ENCODE measurements at places on chromosomes 12 and 14.
A peak's percentile ranks its signal among the peaks of the same experiment; 100 is the strongest.

GRCh38 chr12:62625228-62625627 lies 158.6 kb downstream of the MON2 start:
- no peaks in the 10 kb centered on the region for H3K36me3 ChIP-seq
- no peak for DNase-seq
- H3K27ac ChIP-seq: no peak overlapping the region
- peaks cover 7% of the 10 kb centered on the region for H3K27me3 ChIP-seq
- no peak overlapping the region for H3K4me3 ChIP-seq
- H3K4me1 ChIP-seq: no peaks in the 10 kb centered on the region

GRCh38 chr12:101475751-101476305 lies 692 bp downstream of the SPIC start:
- H3K4me1 ChIP-seq: no peaks in the 10 kb centered on the region
- no peak overlapping the region for H3K27ac ChIP-seq
- no peaks in the 10 kb centered on the region for H3K36me3 ChIP-seq
- no peak for DNase-seq
- no peaks in the 10 kb centered on the region for H3K27me3 ChIP-seq

- H3K4me3 ChIP-seq: no peak overlapping the region
- H3K27me3 ChIP-seq: no peaks in the 10 kb centered on the region
- H3K27ac ChIP-seq: no peak overlapping the region
- H3K36me3 ChIP-seq: no peaks in the 10 kb centered on the region
Observed at GRCh38 chr14:32779840-32780239, 158.8 kb upstream of the NPAS3 start.

- H3K27ac ChIP-seq: no peak overlapping the region
- peaks cover 2% of the 10 kb centered on the region for H3K27me3 ChIP-seq
- no peaks in the 10 kb centered on the region for H3K36me3 ChIP-seq
- no peak overlapping the region for H3K4me3 ChIP-seq
- no peak for DNase-seq
Observed at GRCh38 chr12:105967038-105967776, 171.5 kb downstream of the NUAK1 start.

DNA sequence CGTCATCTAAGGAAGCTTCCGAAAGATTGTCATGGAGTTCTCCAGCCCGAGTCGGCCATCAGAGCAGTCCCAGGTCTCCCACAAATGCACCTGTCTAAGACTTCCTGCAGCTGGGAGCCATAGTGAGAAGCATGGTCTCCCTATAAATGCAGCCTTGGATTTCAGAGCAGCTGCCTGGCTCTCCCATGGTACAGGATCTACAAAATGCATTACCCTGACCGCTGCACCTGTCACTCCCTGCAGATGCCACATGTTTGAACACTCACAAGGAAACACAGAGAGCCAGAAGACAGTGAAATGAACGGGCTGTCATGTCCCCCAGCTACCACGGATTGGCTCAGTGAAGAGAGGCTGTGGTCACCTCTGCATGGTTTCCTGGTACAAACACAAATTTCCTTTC lies 702.7 kb downstream of the MED13L start:
- no peak overlapping the region for H3K4me3 ChIP-seq
- no peak overlapping the region for H3K27ac ChIP-seq
- no peak for DNase-seq
- no peaks in the 10 kb centered on the region for H3K36me3 ChIP-seq

GRCh38 chr12:121536899-121537813 lies 43.7 kb downstream of the KDM2B start:
- peaks cover 4% of the 10 kb centered on the region for H3K4me1 ChIP-seq
- no peaks in the 10 kb centered on the region for H3K36me3 ChIP-seq
- peak; percentile 19 for DNase-seq
- peak overlapping the region; percentile 94 for H3K27ac ChIP-seq
- no peaks in the 10 kb centered on the region for H3K27me3 ChIP-seq

GRCh38 chr12:93500667-93501066 lies 33.4 kb downstream of the MRPL42 start:
- no peak overlapping the region for H3K4me3 ChIP-seq
- H3K27ac ChIP-seq: no peak overlapping the region
- no peaks in the 10 kb centered on the region for H3K36me3 ChIP-seq
- no peaks in the 10 kb centered on the region for H3K27me3 ChIP-seq
- H3K4me1 ChIP-seq: no peaks in the 10 kb centered on the region

DNA sequence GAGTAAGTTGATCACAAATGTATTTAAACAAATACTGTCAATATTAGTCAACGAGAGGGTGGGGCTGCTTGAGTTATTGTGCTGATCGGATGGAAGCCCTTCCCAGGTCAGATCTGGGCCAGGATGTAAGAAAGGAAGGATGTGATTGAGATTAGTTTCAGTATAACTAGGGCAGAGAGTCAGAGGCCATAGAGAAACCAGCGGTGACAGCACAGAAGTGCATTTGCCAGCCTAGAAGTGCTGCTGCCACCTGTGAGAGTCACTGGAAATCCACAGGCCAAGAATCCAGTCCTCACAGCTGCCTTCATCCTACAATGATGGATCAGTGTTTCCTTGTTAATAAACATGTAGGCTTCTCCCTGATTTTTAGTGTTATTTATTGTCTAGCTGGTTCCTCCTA lies 9.8 kb upstream of the FERMT2 start:
- no peak overlapping the region for H3K27ac ChIP-seq
- no peak overlapping the region for H3K4me3 ChIP-seq
- no peaks in the 10 kb centered on the region for H3K4me1 ChIP-seq
- DNase-seq: no peak
- H3K36me3 ChIP-seq: no peaks in the 10 kb centered on the region
- H3K27me3 ChIP-seq: no peaks in the 10 kb centered on the region

- no peak overlapping the region for H3K4me3 ChIP-seq
- peaks cover 14% of the 10 kb centered on the region for H3K36me3 ChIP-seq
- no peak overlapping the region for H3K27ac ChIP-seq
- no peaks in the 10 kb centered on the region for H3K27me3 ChIP-seq
- DNase-seq: no peak
Observed at GRCh38 chr14:77469539-77469938, 11.6 kb downstream of the AHSA1 start.

DNA sequence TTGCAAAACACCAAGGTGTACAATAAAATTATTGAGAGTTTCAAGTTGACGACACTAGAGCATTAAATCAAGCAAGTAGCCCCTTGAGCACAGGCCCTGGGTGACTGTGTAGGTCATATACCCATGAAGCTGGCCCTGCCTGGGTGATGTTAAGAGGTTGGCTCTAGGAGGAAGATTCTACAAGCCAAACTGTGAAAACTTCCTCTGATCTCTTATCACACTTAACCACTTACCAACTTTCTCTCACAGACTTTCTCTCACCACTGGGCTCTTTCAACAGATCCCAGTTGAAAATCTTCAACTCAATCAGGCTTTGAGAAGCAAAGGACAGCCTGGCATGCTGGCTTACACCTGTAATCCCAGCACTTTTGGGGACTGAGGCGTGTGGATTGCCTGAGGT lies 186.9 kb upstream of the BTG1 start:
- no peaks in the 10 kb centered on the region for H3K36me3 ChIP-seq
- peaks cover 16% of the 10 kb centered on the region for H3K4me1 ChIP-seq
- H3K27ac ChIP-seq: no peak overlapping the region
- no peaks in the 10 kb centered on the region for H3K27me3 ChIP-seq

DNA sequence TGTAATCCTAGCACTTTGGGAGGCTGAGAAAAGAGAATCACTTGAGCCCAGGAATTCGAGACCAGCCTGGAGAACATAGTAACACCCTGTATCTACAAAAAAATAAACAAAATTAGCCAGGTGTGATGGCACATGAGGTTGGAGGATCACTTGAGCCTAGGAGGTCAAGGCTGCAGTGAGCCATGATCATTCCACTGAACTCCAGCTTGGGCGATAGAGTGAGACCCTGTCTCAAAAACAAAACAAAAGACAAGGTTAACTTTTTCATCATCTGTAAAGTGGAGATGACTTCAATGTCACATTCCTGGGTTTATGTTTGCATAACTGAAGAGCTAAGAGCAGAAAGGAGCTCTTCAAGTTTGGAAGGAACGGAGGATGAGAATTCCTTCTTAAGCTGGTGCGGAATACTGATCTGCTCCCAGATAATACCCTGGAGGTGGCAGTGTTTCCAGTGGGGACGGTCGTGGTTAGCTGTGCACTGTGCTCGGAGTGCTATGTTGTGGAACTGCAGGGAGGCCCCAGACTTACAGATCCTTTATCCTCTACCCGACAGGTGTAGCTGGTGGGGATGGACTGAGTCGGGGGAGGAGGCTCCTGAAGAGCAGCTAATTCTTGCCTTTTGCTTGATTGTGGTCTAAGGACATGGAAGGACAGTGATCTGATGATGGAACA lies 22.5 kb upstream of the BICD1 start:
- H3K36me3 ChIP-seq: no peaks in the 10 kb centered on the region
- DNase-seq: no peak
- no peak overlapping the region for H3K27ac ChIP-seq
- no peak overlapping the region for H3K4me3 ChIP-seq

- no peak overlapping the region for H3K27ac ChIP-seq
- H3K27me3 ChIP-seq: no peaks in the 10 kb centered on the region
- no peaks in the 10 kb centered on the region for H3K4me1 ChIP-seq
- H3K4me3 ChIP-seq: no peak overlapping the region
Observed at GRCh38 chr12:90343966-90344365, 611.0 kb downstream of the CCER1 start.

- no peak for DNase-seq
- H3K27me3 ChIP-seq: no peaks in the 10 kb centered on the region
- H3K27ac ChIP-seq: no peak overlapping the region
- no peaks in the 10 kb centered on the region for H3K36me3 ChIP-seq
- no peaks in the 10 kb centered on the region for H3K4me1 ChIP-seq
- H3K4me3 ChIP-seq: no peak overlapping the region
Observed at GRCh38 chr14:26339381-26339780, 258.5 kb downstream of the NOVA1 start.

DNA sequence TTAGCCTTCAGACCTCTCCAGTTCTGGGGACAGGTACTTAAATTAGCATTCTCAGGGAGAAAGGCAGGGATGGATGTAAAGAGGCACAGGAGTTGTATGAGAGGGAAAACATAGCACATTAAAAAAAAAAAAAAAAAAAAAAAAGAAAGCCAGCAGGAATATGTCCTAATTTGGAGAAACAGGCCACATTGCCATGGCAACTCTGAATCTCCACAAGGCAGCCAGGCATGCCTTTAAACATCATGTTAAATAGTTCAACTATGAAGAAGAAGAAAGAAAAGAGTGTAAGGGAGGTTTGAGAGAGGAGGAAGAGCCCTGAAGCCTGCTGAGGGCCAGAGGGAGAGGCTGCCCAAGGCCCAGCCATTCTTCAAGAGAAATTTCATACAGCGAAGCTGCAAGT lies 145.8 kb downstream of the GRIN2B start:
- H3K4me1 ChIP-seq: no peaks in the 10 kb centered on the region
- no peak overlapping the region for H3K4me3 ChIP-seq
- no peaks in the 10 kb centered on the region for H3K36me3 ChIP-seq
- no peak for DNase-seq
- H3K27me3 ChIP-seq: peaks cover 5% of the 10 kb centered on the region
- no peak overlapping the region for H3K27ac ChIP-seq

DNA sequence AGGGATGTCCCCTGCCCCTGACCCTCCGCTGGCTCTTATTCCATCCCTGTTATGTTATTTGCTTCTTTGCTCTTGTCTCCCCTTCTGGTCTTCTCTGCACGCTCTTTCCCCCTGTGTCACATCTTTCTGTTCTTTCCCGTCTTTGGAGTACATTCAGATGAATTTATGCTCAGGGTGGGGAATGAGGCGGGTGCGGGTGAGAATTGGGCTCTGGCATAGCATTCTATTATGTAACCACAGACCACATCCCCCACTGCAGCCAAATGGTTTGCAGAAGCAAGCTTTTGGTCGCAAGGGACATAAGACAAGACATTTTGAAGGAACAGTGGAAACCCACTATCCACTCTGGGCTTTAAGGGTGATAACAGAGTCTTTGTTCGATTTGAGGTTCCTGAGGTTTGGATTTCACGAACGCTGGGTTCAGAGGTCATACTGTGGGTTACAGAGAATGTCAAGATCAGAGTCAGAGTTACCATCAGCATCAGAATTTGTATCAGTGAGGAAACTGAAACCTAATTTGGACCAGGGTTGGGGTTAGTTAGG lies 3.8 kb downstream of the ENDOU start:
- no peak overlapping the region for H3K4me3 ChIP-seq
- no peaks in the 10 kb centered on the region for H3K36me3 ChIP-seq
- H3K4me1 ChIP-seq: peaks cover 6% of the 10 kb centered on the region
- H3K27me3 ChIP-seq: no peaks in the 10 kb centered on the region

- H3K4me1 ChIP-seq: no peaks in the 10 kb centered on the region
- no peak overlapping the region for H3K27ac ChIP-seq
- no peak overlapping the region for H3K4me3 ChIP-seq
- DNase-seq: no peak
Observed at GRCh38 chr12:24378548-24379407, 429.3 kb upstream of the SOX5 start.

DNA sequence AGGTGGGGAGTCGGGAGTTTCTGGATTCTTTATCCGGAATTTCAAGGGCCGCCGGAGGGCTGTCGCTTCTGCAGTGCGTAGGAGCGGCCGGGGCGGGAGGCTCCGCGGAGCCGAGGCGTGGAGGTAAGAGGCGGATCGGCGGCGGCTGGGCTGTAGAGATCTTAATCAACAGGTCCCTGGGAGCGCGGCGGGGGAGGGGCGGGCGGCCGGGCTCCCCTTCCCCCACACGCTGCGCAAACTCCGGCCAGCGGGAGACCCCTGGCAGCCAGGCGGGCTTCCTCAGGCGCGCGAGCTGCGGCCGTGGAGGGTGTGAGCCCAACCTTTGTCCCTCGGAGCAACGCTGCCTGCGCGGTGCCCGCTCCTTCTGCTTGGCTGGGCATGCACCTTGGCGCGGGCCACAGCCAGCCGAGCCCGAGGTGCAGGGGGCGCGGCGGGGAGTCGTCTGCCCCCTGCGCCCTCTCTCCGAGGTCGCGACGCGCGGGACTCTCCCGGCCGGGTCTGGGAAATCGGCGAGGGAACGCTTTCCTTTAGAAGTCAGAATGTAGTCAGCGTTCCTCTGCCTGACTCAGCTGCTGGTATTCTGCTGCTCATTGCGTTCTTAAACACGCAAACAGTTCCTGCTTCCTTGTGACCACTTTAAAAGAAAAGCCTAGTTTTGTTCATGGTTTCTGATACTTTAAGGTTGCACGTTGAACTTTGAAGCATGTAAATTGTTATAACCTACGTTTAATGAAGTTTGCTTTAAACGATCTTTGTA lies at the start of gene PALS1:
Gene PALS1 (plus strand): TSS at position 25 of the 757 bp plus-strand sequence. CDS start 37,736 bp downstream, outside the sequence.
- no peaks in the 10 kb centered on the region for H3K27me3 ChIP-seq
- DNase-seq: no peak
- peak within 1 kb of the TSS; percentile 68 for H3K4me3 ChIP-seq
- peaks cover 9% of the 10 kb centered on the region for H3K4me1 ChIP-seq
- H3K27ac ChIP-seq: peak within 1 kb of the TSS; percentile 31

GRCh38 chr12:19302100-19302640 lies 137.1 kb upstream of the AEBP2 start:
- DNase-seq: no peak
- H3K4me1 ChIP-seq: no peaks in the 10 kb centered on the region
- no peak overlapping the region for H3K27ac ChIP-seq
- H3K4me3 ChIP-seq: no peak overlapping the region

- H3K4me3 ChIP-seq: no peak overlapping the region
- H3K27ac ChIP-seq: no peak overlapping the region
- no peaks in the 10 kb centered on the region for H3K36me3 ChIP-seq
Observed at GRCh38 chr12:109783965-109784244, 49.3 kb downstream of the TRPV4 start.

GRCh38 chr12:50610171-50610570 lies 105.4 kb downstream of the DIP2B start:
- H3K4me3 ChIP-seq: no peak overlapping the region
- no peaks in the 10 kb centered on the region for H3K36me3 ChIP-seq
- H3K27me3 ChIP-seq: no peaks in the 10 kb centered on the region
- no peaks in the 10 kb centered on the region for H3K4me1 ChIP-seq

GRCh38 chr12:74847169-74847568 lies 309.5 kb downstream of the ATXN7L3B start:
- H3K4me1 ChIP-seq: no peaks in the 10 kb centered on the region
- no peak overlapping the region for H3K4me3 ChIP-seq
- H3K27me3 ChIP-seq: no peaks in the 10 kb centered on the region
- H3K36me3 ChIP-seq: no peaks in the 10 kb centered on the region

GRCh38 chr12:132622437-132623071 lies 4.0 kb downstream of the P2RX2 start:
- H3K36me3 ChIP-seq: peaks cover 10% of the 10 kb centered on the region
- no peaks in the 10 kb centered on the region for H3K4me1 ChIP-seq
- DNase-seq: no peak
